ENCODE measurements at places on chromosomes 3 and 15.

- no peak for DNase-seq
Observed at GRCh38 chr15:33801954-33802353, 166.3 kb upstream of the CHRM5 start.

GRCh38 chr3:196778755-196779154 is 39.1 kb downstream of the PAK2 start:
- no peak for DNase-seq

- no peak for DNase-seq
Observed at GRCh38 chr3:59386165-59386564, 336.3 kb upstream of the CFAP20DC start.

GRCh38 chr3:173938616-173939015 is 541.1 kb downstream of the NLGN1 start:
- DNase-seq, result no peak

GRCh38 chr3:73716418-73716817 is 91.7 kb upstream of the PDZRN3 start:
- DNase-seq, result no peak

GRCh38 chr3:7630925-7631324 is 770.0 kb downstream of the GRM7 start:
- no peak for DNase-seq

DNA sequence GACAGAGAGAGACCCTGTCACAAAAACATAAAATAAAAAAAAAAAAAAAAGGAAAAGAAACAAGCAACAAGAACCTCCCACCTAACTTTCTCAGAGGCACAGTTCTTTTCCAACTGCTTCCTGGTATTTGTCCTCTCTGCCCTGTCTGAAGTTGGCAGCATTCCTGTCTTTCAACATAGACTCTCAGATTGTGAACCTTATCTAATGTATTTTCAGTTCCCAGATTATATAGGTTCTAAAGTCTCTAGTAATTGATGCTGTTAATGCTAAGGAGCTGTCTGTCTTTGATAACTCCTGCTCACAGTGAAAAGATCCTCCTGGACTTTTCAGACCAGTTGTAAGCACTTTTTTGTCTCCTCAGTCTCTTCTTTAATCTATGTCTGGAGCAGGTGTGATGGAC is 199.5 kb upstream of the P2RY1 start:
- no peak for DNase-seq

DNA sequence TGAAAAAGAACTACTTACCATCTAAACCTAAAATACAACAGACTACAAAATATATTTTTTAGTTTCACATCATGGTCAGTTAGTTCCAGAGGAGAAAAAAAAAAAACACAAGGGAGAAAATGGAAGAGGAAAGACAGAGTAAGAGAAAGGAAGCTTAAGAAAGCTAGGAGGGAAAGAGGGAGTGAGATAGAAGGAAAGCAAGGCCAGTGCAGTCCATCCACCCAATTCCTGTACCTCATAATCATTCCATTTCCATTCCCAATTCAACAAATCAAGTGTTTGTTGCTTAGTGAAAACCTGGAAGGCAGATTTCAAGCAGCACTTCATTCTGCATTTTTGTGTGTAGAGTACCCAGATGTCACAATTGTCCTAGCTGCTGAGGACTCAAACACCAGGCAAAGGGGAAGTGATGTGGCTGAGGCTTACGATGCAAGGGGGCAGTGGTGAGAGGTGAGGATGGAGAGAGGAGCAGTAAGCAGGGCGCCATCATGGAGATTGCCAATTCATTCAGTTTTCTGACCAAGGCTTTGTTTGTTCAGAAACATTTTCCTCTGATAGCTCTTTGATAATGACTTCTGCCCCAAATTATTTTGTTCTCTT is 83.6 kb upstream of the GSK3B start:
- no peak for DNase-seq

- DNase-seq, result no peak
Observed at GRCh38 chr15:29925227-29926082, 103.2 kb upstream of the TJP1 start.

GRCh38 chr15:60722328-60723112 is 243.6 kb upstream of the ICE2 start:
- DNase-seq, result no peak

DNA sequence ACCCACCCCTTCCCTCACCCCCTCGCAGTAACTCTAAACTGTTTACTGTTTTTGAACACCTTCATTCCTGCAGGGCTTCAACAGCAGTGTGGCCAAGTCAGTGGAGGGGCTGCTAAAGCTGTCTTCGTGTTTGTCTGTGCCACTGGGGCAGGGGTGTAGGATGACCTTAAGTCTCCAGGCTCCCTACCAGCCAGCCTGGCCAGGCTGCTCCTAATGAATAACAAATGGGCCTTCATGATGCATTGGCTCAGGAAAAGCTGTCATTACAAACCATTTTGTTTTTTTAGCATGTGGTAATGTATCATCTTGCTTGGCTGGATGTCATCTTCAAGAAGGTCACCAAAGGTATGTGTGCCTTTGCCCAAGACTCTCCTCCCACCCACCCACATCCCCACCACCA is 372.2 kb upstream of the WNT5A start:
- no peak for DNase-seq

DNA sequence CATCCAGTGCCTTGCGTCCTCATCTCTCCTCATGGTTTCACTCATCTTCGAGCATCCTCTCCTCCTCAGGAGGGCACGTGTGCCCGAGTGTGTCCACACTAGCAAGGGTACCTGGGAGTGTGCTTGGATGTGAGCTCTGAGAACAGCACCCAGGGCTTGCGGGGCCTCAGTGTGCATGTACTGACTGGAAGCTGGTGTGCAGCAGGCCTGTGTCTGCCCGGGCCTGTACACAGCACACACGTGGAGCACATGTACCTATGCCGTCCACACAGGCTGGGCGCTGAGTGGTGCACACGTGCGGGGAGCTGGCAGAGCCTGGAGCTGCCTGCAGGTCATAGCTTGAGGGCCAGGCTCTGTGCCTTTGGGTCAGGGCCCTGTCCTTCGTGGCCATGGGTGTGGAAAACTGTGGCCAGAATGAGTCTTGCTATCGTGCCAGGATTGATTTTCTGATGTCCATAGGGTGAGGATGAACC is 34.9 kb downstream of the TSPAN3 start:
- DNase-seq, result no peak

DNA sequence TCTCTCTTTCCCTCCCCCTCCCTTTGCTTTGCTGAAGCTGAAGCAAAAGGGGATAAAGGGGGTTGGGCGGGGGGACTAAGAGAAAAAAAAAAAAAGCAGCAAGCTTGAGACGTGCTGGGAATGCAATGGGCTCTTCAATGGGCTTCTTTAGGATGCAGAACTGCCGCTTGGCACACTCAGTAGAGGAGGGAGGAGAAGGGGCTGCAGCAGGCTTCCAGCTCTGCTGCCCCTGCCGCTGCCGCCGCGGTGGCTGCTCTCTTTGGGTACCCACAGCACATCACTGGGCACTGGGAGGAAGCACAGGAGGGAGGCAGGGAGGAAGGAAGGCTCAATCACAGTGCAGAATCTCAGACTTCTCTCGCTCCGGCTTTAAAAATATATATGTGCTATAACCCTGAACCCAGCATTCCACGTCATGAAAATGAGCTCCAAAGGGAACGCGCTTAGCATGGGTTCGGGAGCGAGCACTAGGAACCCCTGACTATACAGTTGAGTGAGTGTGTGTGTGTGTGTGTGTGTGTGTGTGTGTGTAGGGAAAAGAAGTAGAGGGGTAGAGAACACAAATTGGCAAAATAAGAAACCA is 3.5 kb downstream of the SLITRK3 start:
- DNase-seq, result no peak

DNA sequence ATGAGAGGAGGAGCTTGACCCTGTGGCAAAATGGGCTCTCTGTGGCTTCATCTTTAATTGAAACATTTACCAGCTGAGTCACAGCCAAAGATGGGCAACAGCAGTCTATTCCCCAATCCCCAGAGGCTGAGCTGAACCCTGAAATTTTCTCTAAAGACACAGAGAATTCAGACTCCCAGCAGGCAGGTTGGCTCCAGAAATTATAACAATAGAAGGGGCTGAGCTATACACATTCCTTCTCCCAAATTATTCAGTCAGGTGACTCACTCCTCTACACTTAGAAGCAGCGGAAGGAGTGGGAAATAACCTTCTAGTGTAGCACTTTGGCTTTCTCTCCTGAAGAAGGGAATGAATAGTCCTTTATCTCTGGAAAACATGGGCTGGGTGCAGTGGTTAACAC is 264.3 kb upstream of the ARHGEF26 start:
- DNase-seq, result no peak

DNA sequence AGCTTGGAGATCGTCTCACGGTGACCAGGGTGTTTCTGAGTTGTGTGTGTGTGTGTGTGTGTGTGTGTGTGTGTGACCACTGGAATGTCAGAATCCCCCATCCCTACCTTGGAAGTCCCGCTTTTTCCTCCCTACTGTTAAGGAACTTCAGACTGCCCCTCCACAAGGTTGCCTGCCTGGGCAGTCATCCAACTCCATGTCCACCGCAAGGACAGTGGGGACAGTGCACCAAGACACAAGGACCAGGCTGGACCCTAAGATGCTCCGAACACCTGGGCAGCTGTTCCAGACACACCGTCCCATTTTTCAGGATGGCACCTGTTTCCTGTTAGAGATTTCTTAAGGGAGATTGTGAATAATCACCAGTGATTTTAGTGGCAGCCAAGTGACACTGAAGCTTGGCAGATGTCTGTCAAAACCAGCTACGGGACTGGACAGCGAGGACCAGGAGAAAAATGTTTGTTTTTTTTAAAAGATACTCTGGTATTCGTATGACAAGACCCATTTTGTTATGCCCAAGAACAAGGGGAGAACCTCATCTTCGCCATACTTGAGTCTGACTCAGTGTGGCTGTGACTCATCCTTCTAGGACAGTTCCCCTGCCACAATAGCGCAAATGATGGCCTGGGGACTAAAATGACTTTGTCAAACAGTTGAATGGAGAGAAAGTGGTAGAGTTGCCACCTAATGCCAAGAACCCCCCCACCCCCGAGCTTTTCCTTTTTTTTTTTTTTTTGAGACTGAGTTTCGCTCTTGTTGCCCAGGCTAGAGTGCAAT is 15.5 kb downstream of the PAQR9 start:
- DNase-seq, result no peak

DNA sequence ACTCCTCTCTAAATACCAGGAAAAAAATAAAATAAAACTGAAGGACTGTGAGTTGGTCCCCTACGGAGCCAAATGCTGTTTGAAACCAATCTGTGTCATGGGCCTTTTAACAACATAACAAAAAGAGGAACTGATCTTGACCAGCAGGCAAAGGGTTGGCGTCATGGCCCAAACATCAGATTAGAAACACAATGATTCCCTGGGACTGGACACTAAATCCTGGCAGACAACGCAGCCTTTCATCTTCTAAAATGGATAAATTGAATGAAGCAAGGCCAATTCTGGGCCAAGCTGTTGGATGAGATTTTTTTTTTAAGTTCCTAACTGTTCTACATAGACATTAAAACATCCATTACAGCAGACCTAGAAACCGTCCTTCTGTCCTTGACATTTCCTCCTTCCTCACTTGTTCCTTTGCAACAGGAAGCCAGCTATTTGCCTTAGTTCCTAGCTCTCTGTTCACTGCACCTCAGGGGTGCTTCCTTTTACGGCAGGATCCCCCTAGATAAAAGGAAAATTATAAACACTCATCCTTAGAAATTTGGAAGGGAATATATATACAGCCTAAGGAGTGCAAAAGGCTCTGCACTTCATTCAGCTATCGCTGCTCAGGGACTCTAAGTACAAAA is 21.6 kb upstream of the TAFA4 start:
- DNase-seq, result no peak

DNA sequence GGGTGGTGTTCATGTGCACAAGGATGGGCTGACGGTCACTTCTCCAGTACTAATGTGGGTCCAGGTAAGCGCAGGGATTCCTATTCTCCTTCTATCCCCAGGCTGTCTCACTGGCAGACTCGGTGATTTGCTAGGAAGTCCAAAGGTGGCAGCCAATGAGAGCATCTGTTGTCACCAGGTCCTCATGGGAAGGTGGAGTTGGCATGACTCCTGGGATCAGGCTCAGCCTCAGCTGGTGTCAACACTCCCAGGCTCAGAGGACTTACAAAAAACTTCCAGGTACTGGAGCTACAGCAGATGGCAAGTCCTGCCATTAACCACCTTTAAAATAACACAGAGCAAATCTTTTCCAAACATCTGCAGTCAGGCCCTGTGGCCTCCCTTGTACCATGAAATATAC is 13.8 kb downstream of the XYLB start:
- no peak for DNase-seq

DNA sequence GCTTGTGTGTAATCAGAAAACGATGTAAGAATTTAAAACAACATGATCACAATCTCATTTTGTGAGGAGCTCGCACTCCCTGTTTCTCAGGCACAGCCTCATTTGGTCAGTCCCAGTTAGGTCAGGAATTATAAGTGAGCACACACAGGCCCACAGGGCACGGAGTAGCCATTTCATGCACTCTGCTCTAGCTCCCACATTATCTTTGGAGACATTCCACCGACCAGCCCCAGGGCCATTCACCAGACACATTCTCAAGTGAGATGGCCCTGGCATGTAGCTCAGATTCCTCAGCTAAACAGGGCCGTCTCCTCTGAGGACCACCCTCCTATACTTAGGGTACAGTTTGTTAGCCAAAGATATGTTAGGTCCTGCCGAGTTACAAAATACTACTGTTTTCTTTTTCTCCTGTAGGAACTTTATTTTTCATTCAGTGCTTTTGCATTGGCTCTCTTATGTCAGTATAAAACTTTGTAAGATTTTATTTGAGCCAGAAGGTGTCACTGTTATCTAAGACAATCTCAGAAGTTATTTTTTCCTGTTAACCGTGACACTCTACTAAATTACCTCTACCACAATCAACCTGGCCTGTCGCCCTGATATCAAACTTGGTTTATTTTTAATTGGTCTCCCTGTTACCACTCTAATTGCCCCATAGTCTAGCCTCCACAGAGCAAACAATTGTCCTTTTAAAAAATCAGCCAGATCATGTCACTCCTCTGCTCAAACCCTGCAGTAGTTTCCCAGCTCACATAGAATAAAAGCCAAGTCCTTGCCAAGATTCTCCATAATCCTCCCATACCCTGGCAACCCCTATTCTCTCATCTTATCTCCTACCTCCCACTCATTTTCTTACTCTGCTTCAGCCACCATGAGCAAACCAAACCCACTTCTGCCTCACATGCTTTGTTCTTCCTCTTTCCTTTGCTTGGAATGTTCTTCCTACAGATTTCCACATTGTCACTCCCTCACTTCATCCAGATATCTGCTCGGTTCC is 105.7 kb downstream of the PPP2R3A start:
- no peak for DNase-seq

DNA sequence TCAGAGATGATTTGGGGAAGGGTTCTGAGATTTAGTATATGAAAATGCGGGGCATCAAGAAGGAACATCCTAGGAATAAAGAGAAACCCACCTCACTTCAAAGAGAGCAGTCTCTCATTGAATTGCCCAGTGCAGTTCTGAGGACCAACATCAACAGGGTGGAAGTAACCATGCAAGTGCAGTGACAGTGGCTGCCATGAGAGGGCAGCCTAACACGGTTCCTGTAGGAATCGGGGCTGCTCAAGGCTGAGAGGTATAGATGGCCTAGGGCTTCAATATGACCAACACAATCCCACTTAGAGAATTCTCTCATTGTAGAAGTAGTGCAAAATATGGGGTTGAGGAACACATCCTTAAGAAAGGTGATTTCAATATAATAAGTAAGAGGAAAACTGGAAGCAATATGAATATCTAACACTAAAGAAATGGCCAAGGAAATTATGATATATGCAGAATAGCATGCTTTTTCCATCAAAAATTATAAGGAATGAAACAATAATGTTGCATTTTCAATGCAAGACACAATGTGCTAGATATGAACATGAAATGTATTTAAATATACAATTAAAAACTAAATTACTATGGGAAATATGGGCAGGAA is 51.1 kb upstream of the ARRDC4 start:
- DNase-seq, result no peak

Data from C1 segment of cervical spinal cord (tissue), 14 donors.